ENCODE measurements at places on chromosomes 2 and 18.

DNA sequence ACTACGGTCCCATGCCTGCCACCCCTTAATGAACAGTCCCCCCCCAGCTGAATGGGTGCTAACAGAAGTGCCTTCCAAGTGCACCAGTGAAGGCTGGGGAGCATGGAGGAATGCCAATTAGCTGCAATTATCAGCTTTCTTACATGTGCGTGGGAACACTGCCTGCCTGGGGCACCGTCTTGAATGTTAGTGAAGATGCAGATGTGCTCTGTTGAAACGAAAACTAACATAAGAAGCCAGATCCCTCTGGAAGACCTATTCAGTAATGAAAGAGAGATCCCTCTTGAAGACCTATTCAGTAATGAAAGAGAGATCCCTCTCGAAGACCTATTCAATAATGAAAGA, 154.5 kb downstream of the CLIP4 start:
- no peak for DNase-seq

GRCh38 chr2:211174631-211175030, 618.2 kb downstream of the CPS1 start:
- DNase-seq: no peak

DNA sequence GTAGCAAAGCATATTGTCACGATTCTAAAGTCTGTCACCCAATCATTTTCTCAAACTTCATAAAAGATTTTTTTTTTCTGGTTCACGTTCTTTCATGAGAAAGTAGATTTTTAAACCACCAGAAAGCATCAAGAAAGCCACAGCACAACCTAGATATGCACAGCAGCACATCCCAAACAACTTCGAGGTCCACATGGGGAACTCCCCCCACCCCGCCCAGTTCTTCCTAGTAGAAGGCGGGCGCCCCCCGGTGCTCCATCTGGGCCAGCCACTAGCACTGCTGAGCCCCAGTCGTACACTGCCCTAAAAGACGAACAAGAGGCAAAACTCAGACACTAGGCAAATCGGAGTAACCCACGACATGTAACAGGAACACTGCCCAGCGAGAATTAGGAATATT, 15.5 kb downstream of the HDLBP start:
- DNase-seq: no peak

- DNase-seq: no peak
Measured at GRCh38 chr18:56021136-56021808, 433.3 kb upstream of the TCF4 start.

- DNase-seq: no peak
Measured at GRCh38 chr2:130807659-130808385, 28.9 kb upstream of the ARHGEF4 start.

- no peak for DNase-seq
Measured at GRCh38 chr2:218035463-218036100, 32.8 kb upstream of the TNS1 start.

All from breast epithelium (tissue), 4 donors.